ENCODE measurements at places on chromosomes 3 and 15.

DNA sequence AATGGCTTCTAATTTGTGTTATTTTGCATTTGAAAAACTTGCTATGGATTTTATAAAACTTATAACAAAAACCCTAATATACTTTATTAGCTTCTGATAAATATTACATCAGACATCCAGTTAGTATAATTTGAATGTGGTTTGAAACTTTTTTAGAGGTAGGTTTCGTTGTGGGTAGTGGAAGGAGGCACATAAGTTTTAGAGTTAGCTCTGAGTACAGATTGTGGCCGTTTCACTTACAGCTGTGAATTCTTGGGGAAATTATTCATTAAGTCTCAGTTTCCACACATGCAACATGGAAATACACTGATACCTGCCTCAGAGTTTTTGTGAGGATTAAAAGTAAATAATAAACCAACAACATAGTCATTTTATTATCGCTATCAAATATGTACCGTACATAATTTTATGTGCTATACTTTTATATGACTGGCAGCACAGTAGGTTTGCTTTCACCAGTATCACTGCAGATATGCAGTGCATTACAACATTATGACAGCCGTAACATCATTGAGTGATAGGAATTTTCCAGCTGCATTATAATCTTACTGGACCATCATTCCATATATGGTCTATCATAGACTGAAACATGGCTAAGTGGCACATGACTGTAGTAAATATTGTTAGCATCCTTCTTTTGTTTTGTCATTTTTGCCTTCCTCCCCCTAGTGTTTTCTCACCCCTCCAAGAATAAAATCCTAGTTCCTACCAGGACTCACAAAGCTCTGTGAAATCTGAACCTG, 175.6 kb downstream of the AKAP13 start:
- no peak for DNase-seq

DNA sequence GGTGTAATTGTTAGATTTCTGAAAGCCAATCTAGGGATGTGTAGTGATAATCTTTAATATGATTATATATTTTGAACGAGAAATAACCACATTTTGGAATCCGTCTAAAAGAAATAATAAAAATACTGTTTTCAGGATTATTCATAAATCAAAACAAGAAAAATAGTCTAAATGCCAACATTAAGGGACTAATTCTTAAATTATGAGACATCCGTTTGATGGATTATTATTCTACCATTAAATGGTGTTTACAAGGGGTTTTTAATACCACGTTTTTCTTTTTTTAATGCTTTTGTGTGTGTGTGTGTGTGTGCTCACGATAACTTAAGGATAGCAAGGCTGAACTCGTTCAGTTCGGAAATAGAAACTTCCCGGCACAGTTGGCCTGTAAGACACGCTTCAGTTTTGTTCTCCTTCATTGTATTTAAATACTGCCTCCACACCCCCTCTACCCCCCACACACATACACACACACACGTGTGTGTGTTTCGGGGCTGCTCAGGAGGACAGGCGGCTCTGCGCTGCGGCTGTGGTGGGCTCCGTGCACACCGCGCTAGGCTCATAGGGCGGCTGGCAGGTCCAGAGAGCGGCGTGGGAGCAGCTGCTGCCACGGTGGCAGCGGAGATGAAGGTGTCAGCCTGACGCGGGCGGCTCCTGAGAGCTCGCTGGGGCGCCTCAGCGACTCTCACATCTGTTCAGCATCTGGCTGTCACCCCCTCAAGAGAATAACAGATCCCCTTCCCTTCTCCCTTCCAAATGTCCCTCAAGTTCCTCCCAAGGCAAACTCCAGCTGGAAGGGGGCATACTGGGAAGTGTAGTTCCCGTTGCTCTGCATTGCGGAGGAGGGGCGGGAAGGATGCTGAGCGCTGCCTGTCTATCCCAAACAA, 23.0 kb upstream of the ANP32A start:
- peak; percentile 12 for DNase-seq

DNA sequence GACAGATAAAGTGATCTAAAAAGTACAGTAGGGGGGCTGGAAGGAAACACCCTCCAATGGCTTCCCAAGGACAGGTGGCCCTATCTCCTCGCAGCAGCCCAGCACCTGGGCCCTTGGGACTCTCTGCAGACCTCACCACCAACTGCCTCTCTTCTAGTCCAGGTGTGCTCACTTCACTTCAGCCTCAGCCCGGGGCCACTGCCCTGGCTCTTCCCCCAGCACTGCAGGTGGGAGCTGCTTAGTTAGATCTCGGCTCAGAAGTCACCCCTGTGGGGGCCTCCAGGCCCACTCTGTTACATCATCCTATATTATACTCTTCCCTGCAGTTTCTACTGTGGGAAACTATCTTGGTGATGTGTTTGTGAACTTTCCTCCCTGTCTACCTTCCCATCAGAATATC, 2.0 kb downstream of the KLF15 start:
- DNase-seq = no peak

GRCh38 chr3:103624271-103624670, 1189.5 kb downstream of the ZPLD1 start:
- DNase-seq = no peak

- no peak for DNase-seq
These were observed 167.5 kb downstream of the NR2F2 start for GRCh38 chr15:96497951-96498350.

- DNase-seq = no peak
These were observed 18.1 kb downstream of the CD200 start for GRCh38 chr3:112351036-112351435.

Data from brain (organoid and tissue), 16 donors.